A549 treated with RU486 at 1 μM for 4 hours (cell line): ENCODE measurements at places on chromosomes 12 and 14. TPM values are rescaled to one million over a fixed set of nuclear protein-coding genes. Genes with fewer than 3 reads are reported as not detected.

The RERG gene
- total RNA-seq: 0.15 to 0.22 TPM (median 0.16 TPM) in 4 of 5 replicates, not detected in the other

The ETFBKMT gene
- total RNA-seq: 0.64 to 1.2 TPM (median 0.87 TPM) in 5 replicates

The HOXC13 gene
- total RNA-seq: 7.7 to 14.1 TPM (median 9.8 TPM) in 5 replicates

The MYRFL gene
- not detected in 5 replicates for total RNA-seq

The CIDEB gene
- 0.15 to 1.00 TPM (median 0.20 TPM) in 5 replicates for total RNA-seq

The DCN gene
- not detected in 5 replicates for total RNA-seq

The LMNTD1 gene
- total RNA-seq: not detected in 5 replicates

The RDH16 gene
- total RNA-seq: 0.07 to 0.10 TPM (median 0.09 TPM) in 5 replicates

The TMEM117 gene
- total RNA-seq: 1.2 to 2.7 TPM (median 2.3 TPM) in 5 replicates
